ENCODE measurements at places on chromosomes 5 and 9.

- DNase-seq = no peak
Measured at GRCh38 chr5:138449501-138450239, 10.8 kb downstream of the REEP2 start.

DNA sequence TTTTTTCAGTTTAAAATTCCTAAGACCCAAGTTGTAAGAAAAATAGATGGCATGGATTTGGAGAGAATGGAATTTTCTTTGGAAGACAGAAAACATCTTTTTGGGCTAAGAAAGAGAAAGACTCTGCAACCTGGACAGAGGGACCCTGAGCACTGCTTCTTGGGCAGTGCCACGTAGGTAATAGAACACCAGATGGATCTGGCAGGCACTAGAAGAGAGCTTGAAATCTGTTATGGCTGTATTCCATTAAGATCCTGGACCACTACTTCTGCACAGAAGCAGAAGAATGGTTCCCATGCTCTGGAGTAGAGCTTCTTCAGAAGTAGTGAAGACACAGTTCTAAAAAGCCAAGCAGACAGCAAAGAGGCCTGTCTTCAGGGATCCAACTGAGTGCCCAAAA lies 306.4 kb upstream of the CD180 start:
- no peak for DNase-seq

DNA sequence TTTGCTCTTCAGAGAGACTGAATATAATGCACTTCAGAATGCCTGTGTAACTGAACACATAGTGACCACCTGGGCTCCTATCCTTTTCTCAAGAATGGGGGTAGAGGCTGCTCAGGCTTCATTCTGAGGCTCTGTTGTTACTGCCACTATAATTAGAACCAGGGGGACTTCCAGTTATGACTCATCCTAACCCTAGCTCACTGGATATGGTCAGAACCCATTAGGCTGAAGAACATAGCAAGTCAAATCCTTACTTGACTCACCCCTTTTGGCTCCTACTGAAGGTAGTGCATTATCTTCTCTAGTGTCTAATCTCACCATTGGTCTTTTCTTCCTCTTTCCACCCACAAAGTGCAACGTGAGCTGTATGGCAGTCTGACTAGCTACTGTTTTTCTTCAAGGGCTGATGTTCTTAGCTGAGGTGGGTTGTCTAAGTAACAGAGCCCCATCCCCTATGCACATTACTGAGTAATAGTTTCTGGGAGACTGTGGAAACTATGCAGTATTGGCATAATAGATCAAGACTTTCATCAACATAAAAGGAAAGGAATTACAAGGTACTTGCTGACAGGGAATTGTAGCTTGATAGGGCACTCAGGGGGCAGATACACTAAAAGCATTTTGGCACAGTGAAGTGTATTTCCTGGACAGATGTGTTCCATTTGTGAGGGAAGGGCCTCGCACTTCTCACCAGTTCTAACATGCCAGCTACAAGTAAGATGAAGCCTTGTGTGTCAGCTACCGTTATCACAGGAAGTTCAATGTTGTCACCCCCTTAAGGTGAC lies 431.0 kb upstream of the MEF2C start:
- no peak for DNase-seq

DNA sequence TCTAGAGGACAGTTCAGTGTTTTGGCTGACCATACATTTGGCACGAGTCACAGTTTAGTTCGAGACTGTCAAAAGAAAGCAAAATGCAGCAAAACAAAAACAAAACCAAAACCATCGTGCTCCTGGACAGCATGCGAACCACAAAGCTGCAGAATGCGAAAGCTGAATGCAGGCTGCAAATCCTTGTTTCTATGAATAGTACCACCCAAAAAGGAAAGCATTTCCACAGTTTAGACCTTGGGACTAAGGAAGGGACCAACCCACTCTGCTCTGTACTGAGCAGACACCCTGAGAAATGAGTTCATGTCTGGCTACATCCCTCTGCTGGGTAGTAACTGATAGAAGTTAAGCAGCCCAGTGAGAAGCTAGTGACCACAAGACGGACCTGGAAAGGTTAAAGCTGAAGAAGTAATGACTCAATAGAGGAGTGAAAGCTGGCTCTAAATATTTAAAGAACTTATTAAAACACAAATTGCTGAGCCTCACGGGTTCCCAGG lies 3.9 kb downstream of the GCNT4 start:
- DNase-seq = no peak

DNA sequence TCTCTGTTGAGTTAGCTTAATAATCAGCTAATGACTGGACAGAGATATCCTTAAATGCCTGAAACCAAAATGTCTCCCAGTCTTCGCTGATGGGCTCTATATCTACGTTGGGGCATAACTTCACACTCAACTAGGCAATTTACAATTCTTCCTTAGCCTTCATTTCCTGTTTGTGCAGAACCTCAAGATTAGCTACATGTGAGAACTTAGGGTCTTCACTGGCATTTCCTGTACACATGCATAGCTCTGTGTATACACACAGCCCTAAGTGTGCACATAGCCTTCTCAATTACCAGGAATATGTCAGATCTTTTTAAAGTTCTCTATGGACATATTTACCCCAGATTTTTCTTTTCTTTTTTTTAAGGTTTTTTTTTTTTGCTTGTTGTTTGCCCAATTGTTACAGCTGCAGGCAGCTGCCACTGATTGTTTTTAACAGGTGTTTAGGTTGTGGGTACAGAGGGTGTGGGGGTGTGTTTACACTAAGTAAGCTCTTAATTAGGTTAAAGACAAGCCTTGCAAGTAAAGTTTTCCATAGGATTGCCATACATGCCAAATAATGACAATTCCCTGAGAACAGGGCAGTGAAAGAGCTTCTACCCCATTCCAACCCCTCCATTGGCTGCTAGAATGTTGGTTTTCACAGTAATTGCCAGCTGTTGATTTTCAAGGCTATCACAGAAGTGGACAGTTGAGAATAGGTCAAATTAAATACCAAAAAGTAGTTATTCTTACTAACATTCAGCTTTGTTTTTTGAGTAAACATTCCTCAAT lies 441.0 kb downstream of the TLE4 start:
- DNase-seq = no peak

GRCh38 chr5:143652108-143652700 lies 159.8 kb upstream of the HMHB1 start:
- DNase-seq = no peak

- no peak for DNase-seq
Measured at GRCh38 chr5:152514827-152515397, 109.8 kb upstream of the NMUR2 start.

DNA sequence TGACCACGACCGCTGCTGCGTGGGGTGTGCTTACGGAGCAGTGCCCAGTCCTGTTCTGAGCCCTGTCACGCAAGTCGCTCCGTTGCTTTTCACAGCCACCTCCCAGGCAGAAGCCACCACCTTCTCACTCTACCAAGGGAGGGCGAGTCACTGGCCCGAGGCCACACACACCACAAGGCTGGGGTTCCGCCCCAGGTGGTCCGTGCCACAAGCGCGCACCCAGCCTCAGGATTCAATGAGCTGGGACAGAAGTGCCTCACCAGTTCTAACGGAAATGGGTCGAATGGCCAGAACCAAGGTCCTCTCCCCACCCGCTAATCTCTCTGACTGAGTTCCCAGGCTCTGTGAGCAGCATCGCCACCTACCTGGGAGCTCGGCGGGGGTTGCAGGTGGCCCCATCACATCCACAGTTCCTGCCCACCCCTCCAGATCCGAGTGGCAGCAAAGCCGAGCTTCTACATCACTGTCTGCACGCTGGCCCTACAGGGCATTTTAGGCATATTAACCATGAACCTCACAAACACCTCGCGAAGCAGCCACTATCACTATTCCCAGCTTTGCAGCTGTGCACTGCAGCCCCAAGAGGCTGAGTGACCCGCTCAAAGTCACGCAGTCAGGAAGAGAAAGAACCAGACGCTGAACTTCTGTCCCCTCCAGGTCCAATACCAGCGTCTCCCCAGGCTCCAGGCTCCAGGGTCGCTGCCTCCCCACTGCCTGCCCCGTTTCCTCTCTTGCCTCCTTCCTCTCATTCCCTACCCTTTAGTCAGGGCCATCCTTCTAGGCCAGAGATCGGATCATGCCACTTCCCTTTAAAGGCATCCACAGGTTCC lies 92.1 kb upstream of the PHYKPL start:
- DNase-seq = no peak

GRCh38 chr5:152711801-152712388 lies 306.8 kb upstream of the NMUR2 start:
- no peak for DNase-seq

DNA sequence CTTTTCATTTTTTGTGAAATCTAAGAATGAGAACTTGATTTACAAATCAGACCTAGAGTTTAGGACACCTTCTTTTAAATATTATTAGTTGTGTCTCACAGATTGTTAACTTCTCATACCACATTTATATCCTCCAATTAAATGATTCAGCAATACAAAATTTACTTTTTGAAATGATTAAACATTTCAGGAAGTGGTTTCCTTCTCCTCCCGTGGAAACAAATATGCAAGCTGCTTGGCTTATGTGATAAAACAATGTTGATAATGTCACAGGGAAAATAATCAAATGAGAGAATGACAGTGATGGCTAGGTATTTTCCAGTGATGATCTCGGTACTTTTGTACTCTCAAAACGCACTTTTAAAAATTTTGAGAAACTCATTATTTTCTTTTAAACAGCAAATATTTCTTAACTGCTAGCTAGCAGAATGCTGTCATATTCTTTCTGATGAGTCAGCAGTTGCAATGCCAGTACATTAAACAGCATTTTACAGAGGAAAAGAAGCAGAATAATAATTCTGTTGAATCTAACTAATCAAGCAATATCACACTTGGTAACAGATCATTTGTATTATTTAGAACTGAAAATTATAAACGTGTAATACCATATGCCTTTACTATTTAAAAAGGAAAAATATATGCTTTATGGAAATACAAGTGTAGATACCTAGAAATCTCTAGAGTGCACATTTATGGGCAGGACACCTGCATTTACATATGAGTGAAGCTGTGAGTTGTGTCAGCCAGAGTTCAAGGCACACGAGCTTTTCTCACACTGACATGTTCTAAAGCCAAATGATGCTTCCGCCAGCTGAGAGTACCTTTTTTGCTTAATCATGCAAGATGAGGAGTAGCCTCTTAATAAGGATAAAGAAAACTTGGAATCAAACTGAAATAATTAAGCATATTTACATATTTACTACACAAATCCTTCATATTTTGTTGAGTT lies 53.6 kb upstream of the CDH18 start:
- DNase-seq = no peak

GRCh38 chr5:169712428-169712827 lies 75.4 kb downstream of the DOCK2 start:
- no peak for DNase-seq

DNA sequence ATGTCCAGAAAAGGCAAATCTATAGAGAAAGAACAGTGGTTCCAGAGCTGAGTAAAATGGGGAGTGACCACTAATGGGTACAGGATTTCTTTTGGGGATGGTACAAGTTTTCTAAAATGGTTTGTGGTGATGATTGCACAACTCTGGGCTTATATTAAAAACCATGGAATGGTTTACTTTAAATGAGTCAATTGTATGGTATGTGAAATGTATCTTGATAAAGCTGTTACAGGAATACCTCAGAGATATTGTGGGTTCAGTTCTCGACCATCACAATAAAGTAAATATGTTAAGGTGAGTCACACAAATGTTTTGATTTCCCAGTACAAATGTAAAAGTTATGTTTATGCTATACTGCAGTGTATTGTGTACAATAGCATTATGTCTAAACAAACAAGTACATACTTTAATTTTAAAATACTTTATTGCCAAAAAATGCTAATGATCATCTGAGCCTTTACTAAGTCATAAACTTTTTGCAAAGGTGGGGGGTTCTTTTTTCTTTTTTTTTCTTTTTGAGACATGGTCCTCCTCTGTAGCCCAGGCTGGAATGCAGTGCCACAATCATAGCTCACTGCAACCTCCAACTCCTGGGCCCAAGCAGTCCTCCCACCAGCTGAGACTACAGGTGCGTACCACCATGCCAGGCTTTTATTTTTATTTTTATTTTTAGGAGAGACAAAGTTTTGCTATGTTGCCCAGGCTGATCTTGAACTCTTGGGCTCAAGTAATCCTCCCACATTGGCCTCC lies 65.9 kb downstream of the SHOC1 start:
- no peak for DNase-seq

GRCh38 chr9:72013292-72013760 lies 47.1 kb downstream of the C9orf57 start:
- DNase-seq = no peak

- no peak for DNase-seq
Measured at GRCh38 chr5:175859916-175860315, 11.5 kb upstream of the CPLX2 start.

DNA sequence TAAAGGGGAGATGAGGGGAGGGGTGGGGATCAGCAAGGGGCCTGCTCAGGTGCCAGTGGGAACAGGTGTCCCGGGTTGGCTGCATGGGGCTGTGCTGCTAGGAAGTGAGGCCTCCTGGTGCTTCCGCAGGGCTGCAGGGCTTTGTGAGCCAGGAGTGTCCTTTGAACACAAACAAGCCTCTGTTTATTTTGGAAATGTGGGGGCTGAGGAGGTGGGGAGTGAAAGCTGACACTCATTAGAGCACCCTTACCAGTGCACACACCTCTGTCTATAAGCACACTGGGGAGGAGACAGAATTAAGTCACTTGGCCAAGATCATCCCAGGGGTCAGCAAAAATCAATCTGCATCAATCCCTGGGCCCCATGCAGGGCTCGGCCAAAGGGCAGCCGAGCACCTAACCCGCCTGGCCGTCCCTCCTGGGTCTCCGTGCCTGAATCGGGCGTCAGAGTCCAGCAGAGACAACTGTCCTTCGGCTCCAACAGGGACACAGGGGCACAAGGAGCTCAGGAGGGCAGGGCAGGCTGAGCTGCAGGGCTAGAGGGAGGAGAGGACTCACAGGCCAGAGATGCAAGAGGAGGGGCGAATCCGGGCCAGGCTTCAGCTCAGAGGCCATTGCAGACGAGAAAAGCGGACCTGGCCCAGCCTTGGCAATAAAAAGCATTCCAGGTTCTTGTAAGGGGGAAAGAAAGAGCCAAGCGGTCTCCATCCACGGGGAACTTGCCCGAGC lies 99.8 kb downstream of the VAV2 start:
- no peak for DNase-seq

DNA sequence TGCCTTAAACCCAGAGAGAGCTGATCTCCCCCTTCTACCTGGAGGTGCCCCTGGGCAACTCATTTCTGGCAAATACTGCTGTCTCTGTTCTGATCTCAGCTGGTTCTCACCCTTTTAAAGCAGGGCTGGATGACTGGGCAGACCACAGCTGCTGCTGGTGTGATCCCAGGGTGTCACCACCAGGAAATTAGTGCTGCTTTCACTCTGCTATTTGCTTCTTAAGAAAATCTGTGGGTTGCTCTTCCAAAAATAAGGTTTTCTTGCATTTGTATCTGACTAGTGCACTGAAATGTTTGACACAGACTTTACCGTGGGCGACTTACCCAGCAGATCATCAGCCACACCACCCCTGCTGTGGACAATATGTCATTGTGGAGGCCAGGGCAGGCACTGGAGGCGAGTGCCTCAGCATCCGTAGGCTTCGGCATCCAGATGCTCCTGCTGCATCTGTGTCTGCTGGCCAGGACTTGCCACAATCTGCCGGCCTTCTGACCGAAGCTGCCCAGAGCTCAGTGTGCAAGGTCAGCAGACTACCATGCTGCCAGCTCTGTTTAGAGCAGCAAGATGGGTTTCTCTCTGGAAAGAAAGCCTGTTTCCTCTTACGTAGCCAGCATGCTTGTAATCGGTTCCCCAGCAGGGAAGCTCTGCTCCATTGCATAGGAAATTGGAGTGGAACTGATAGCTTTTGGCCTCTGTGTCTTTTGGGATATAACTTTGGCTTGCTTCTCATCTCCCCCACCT lies 13.6 kb downstream of the ARHGAP26 start:
- no peak for DNase-seq
